ENCODE measurements at places on chromosomes 1 and 21.

DNA sequence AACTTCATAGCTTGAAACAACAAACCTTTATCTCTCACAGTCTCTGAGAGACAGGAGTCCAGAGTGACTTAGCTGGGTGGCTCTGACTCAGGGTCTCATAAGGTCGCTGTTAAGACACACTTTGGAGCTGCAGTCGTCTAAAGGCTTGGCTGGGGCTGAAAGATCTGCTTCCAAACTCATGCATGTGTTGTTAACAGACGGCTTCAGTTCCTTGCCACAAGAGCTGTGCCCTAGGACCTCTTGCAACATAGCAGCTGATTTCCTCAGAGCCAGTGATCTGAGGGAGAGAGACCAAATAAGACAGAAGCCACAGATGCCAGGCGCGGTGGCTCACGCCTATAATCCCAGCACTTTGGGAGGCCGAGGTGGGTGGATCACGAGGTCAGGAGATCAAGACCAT, 176.8 kb downstream of the DISC1 start:
- DNase-seq, result no peak

DNA sequence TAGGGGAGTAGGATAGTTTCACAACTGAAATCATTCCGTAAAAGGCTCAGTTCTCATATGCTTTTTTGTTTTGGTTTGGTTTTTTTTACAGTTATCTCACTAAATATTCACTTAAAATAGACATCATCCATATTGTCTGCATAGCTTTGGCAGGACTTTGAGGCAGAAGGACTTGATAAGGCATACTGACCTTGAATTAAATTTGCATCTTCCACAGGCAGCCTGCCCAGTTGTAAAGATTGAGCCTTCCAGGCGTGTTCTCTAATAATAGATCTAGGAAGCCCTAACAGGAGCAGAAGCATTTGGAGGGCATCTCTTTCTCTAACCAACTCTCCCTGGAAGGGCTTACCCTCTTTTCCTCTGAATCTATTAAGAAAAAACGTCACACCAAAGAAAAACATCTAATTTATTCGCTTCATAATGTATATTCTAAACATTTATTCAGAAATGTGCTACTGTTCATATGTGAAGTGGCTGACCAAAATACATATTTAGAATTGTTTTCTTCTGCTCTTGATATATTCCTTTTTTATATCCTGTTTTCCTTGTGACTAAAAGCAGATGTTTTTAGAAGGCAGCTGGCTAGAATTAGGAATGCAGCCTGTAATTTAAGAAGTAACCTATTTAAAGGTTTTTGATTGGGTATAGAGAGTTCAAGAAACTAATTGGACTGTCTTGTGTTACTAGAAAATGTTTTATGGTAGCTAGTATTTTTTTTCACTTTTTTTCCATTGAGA, 20.2 kb downstream of the DESI2 start:
- no peak for DNase-seq

GRCh38 chr1:3858231-3858981, 1.1 kb downstream of the DFFB start:
- DNase-seq, result no peak

GRCh38 chr1:159197561-159198557, 6.8 kb upstream of the ACKR1 start:
- no peak for DNase-seq

DNA sequence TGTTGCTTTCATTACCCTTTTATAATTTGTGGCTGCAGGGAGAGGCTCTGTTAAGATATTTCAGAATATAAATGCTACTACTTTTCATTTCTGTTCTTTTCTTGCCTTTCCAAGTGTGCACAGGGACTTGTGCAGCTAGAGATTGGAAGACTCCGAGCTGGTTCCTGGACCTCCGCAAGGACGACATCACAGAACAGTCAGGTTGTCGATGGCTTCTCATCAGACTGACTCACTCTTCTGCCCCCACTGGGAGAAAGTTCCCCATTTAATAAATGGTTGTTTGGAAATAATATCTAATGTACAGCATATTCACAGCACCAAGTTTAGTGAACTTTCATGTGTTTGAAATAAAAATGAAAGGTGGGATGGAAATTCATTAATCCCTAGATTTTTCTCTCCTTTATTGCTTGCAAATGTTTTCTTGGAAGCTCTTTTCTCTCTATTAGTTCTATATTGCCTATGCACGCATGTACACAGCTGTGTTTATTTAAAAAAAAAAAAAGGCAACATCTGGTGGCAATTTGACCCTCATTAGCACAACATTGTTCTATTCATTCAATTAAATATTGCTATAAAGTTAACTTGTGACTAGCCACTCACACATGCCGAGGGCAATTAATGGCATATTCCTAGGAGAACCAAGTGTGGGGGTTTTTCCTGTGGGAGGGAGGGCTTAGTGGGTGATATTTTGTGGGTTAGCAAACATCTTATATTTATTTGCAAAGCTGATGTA, 77.5 kb upstream of the L1TD1 start:
- DNase-seq, result no peak

DNA sequence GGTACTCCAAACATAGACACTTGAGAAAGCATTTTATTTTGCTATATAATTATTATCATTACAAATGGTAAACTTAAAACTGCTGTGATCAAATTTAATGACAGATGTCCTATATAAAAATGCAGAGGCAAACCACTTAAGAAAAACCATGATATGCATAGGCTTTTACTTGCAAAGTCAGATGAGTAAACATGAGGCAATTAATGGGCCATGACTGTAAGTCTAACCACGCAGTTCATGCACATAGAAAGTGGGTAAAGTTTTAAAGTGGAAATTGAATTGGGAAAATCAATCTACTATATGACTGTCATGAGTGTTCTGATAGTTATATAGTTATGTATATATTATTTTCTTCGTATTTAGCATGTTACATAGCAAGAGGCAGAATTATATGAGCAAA, 219.2 kb downstream of the PTPRC start:
- no peak for DNase-seq

- no peak for DNase-seq
These were observed 39.3 kb upstream of the LGALS8 start for GRCh38 chr1:236484310-236484971.

- DNase-seq, result no peak
These were observed 30.4 kb upstream of the FMO1 start for GRCh38 chr1:171217658-171218443.

- no peak for DNase-seq
These were observed 446 bp upstream of the DEPDC1 start for GRCh38 chr1:68497358-68497698.
